ENCODE measurements at places on chromosomes 13 and 19. TPM values are rescaled to one million over a fixed set of nuclear protein-coding genes. Genes with fewer than 3 reads are reported as not detected.

- DNase-seq: no peak
Observed at GRCh38 chr13:24541127-24541475, 28.5 kb upstream of the PARP4 start.

ZNF540 gene
- 19.1 TPM for total RNA-seq

DNA sequence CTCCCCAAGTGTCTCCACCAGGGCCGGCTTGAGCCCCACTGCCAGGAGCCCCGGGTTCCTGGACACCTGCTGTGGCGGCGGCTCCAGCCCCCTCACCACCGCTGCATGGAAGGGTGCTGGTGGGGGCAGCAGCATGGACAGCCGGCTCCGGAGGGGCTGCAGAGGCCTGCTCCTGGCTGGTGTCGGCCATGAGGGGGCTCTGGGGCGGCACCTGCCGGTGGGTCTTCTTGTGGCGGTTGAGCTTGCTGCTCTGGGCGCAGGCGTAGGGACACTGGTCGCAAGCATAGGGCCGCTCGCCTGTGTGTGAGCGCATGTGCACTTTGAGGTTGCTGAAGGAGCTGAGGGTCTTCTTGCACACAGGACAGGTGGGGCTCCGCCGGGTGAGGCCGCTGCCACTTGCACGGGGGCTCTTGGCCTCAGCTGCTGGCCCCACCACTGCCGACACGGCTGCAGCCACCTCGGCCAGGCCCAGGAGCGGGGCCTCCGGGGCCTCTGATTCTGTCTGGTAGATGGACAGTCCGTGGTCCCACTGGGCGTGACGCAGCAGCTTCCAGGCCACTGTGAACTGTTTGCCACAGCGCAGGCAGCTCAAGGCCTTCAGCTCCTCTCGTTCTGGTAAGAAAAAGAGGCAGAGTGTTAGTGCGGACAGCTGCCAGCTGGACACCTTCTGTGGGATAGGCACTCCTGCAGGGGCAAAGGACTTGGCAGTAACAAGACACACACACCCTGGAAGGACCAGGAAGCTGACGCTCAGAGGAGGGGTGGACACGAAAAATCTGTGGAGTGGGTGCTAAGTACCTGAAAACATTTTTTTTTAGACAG lies 4.1 kb downstream of the ZNF296 start:
- no peak for DNase-seq

DUXA gene
- not detected for total RNA-seq

DNA sequence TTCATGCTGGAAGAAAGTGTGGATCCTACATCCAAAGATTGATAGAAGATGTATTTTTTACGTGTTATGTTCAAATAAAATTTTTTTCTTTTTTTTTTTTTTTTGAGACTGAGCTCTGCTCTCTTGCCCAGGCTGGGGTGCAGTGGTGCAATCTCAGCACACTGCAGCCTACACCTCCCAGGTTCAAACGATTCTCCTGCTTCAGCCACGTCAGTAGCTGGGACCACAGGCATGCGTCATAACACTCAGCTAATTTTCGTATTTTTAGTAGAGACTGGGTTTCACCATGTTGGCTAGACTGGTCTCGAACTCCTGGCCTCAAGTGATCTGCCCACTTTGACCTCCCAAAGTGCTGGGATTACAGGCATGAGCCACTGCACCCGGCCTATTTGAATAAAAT lies 65.7 kb downstream of the KLF12 start:
- DNase-seq: peak; percentile 25

- DNase-seq: no peak
Observed at GRCh38 chr19:39157275-39157996, 31.9 kb downstream of the PAK4 start.

WDR88 gene
- total RNA-seq: not detected

DNA sequence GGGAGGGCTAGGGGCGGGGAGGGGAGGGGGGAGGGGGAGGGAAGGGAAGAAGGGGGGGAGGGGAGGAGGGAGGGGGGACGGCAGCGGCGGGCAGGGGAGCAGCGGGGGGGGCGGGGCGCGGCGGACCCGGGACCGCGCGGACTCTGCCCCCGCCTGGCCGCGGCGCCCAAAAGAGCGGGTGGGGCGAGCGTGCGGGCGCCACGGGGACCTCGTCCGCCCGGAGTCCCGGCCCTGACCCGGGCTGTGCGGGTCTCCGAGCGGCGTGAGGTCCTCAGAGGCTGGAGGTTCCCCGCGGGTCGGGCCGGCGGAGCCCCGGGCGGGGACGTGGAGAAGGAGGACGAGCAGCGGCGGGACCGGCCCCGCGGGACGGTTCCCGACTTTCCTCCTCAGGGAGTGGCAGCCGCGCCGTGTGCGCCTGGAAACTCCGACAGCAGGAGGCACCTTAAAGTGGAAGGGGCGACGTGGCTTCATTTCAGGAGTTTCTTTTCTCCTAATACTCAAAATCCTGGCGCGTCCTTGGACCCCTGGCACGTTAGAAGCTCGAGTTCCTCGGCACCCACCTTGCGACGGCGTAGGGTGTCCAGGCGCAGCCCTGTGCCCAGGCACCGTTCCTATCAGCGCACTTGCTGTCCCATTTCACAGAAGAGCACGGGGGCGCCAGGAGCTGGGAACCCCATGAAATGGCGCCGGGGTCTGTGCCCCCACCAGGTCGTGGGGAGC lies 518 bp upstream of the PLPP2 start:
- DNase-seq: no peak

CFD gene
- 2.4 TPM for total RNA-seq

CCL25 gene
- not detected for total RNA-seq

GRK1 gene
- not detected for total RNA-seq

PRODH2 gene
- not detected for total RNA-seq

ZNF77 gene
- total RNA-seq: 6.9 TPM

DENND1C gene
- 105 TPM for total RNA-seq

DNA sequence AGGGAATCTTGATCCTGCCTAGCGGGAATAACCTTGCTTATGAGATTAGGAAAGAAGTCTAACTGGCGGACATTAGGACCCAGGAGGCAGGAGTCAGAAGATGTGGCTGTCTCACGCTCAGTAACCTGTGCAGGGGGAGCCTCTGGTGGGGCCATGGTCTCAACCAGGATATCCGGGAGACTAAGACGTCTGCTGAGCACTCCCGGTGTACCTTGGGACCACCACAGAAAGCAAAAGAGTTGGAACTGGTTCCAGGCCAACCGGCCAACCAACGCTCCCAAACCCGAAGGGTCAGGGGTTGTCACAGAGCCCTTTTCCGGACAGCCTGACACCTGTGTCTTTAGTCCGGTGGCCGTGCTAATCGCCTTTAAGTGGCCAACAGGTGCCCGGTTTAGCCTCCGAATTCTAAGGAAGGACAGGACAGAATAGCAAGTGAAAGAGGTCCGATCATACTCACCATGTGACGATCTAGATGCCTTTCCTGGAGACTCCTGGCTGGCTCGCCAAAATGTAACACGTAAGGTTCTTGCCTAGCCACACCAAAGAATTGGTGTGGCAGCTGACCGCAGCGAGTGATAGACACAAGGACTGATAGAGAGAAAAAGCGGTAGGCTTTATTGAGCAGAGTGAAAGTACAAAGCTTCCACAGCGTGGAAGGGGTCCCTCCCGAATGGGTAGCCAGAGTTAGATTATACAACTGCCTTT lies 103.9 kb upstream of the DIAPH3 start:
- peak; percentile 11 for DNase-seq
